AG20443 (cell line): ENCODE measurements at places on chromosomes 5 and 9.
A peak's percentile ranks its signal among the peaks of the same experiment; 100 is the strongest.

- DNase-seq = no peak
Observed at GRCh38 chr9:71479621-71480020, 288.7 kb downstream of the CEMIP2 start.

DNA sequence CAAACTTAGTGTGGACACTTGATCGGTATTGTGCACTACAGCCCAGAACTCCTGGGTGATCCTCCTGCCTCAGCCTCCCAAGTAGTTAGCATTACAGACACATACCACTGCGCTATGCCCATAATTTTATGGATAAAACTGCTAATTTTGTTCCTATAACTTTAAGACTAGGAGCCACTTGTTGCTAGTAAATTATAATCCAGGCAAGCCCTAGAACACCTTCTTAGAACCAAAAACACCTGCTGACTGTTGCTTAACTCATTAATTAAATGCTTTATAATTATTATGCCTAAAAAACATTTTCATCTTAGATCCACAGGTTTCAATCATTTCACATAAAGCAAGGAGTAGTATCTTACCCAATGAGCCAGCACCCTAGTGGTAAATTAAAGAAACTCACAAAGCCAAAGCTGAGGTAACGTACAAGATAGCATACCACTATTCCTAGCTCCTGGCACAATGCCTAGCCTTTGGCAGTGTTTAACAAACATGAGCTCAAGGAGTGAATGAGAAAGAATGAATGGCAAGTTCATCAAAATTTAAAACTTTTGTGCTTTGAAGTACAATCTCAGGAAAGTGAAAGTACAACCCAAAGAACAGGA lies 5.4 kb downstream of the MRPS27 start:
- DNase-seq = no peak

DNA sequence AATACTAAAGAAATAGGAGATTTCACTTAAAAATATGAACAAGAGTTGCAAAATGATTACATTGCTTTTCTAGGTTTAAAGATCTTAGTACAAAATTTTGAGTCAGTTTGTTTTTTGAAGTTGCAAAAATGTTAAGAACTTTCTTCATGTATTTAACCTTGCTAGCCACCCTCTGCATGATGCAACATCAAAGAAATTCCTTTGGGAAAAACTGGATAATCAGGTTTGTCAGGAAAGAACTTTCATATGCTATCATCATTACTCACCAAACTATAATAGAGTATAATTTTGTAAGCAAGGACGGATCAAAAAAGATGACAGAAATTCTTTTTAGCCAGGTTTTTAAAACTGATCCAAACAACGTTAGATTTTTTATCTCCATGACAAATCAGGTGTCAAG lies 116.9 kb upstream of the MRPS30 start:
- DNase-seq = no peak

- no peak for DNase-seq
Observed at GRCh38 chr9:104983491-104983890, 55.5 kb upstream of the ABCA1 start.

GRCh38 chr5:178206166-178207101 lies 2.1 kb downstream of the HNRNPAB start:
- no peak for DNase-seq

DNA sequence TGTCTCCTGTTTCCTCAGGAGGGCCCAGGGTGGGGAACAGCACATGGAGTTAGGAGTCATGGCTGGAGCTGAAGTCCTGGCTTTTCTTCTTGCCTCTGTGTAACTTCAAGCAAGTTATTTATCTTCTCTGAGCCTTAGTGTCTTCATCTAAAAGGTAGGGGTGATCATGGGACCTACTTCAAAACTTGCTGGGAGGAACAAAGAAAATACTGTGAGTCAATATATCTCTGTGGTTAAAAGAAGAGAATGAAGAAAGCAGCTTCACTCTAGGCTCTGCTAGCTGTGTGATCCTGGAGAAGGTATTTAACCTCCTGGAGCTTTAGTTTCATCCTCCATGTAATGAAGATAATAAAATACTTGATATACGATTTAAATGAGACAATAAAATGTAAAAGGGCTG lies 26.5 kb downstream of the AFAP1L1 start:
- no peak for DNase-seq

DNA sequence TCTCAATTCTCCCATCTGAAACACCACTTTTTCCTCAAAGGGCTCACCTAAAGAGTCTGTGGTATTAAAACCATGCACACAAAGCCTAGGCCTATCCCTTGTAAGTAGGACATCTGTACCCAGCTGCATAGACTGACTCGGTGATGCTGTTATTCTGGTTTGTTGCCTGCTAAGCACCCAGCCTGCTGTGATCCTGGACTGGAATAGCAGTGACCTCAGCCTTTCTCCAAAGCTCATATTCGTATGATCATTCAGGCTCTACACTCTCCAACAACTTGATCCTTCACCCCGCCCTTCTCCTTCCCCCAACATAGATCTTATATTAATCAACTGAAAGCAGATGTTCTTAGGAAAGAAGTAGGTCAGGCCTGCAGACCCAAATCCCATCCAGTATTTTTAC lies 81.4 kb upstream of the WWC1 start:
- peak; percentile 63 for DNase-seq

DNA sequence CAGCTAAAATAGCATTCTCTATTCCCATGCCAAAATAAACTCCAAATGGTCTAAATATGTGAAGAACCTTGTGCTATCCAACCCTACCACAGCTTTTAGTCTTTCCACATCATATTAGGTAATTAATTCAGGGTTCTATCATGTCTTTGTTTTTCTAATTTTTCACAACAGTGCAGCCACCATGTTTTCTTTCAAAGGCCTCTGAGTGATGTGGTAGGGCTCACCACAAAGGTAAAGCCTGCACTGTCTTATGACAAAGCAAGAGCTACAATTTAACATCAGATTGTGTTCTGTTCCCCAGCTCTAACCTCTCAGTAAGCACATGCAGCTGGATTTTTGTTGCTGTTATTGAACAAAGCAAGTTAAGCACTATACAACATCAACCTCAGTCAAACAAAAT lies 52.4 kb downstream of the MEF2C start:
- no peak for DNase-seq

DNA sequence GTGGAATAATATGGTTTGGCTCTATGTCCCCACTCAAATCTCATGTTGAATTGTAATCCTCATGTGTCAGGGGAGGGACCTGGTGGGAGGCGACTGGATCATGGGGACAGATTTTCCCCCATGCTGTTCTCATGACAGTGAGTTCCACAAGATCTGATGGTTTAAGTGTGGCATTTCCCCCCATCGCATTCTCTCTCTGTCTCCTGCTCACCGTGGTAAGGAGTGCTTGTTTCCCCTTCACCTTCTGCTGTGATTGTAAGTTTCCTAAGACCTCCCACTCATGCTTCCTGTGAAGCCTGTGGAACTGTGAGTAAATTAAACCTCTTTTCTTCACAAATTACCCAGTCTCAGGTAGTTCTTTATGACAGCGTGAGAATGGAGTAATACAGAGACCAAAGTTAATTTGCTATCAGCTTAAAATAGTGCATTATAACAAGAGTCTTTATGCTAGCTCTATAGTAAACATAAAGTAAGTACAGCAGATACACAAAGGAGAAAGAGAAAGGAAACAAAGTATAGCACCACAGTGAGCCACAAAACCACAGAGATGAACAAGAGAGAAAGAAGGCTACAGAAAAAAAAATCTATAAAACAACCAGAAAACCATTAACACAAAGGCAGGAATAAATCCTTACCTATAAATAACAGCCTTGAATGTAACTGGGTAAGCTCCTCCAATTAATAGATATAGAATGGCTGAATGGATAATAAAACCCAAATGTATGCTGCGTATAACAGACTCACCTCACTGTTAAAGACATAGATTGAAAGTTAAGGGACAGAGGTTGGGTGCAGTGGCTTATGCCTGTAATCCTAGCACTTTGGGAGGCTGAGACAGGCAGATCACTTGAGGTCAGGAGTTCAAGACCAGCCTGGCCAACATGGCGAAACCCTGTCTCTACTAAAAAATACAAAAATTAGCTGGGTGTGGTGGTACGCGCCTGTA lies 39.7 kb downstream of the RAPGEF6 start:
- DNase-seq = no peak

DNA sequence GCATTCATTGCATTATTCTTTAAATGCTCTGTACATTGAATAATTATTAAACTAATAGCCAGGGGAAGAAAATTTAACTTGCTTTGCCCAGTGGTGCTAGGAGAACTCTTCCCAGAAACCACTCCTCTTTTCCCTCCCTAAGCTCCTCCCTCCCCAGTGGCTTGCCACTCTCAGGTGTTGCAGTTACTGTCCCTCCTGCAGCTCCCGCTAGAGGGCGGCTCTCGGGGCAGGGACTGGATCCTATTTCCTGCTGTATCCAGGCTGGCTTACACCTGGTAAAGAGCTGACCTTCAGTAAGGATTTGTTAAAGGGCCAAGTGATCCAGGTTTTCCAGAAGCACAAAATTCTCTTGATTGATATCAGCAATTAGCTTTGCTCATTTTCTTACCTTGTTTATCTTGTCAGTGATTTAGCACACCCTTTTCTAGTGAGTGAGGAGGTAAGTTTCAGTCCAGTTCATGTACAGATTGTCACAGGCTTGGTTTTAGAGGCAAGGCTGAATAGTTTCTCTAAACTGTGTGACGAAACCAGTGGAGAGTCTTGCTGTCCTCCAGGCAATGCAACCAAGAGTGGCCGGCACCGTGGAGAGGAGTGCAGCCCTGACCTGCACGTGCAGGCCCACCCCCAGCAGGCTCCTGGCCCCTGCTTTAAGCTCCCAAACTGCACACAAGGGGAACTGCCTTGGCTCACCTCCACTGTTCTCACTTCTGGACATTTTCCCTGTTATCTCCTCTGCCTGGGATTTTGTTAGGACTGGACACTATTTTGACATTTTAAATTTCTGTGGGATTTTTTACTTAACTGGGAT lies 423.8 kb downstream of the SPOCK1 start:
- DNase-seq = peak; percentile 61

DNA sequence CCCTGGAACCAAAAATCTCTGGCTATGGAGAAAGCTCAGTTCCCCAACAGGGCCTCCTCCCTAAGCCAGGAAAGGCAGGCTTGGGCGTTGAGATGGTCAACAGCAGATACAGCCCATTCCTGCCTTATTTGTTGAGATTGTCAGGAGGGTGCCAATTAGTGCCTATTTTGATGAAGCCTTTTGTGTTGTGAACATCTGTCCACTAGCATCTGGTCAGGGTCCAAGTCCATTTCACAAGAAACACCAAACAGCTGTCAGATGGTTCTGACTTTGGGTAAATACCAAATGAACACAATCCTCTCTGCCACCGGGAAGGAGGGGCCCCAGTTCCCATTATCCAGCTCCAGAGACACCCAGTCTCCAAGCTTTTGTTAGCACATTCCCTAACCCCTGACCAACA lies 19.9 kb downstream of the SEMA6A start:
- no peak for DNase-seq

DNA sequence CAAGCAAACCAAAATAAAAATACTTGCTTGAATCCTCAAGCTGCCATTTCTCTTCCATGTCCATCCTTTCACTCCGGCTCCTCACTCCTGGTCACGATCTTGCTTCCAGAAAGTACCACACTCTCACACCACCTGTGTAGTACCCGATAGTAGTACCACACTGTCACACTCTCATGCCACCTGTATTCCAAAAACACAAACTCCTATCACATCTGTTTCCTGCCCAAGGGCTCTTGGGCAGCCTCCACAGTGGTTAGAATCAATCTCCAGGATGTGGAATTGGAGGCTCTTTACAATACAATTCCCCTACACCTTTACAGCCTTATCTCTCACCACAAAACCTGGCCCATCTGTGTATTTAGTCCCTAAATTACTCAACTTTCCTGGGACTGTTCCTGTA lies 130.6 kb downstream of the GNAQ start:
- DNase-seq = no peak

DNA sequence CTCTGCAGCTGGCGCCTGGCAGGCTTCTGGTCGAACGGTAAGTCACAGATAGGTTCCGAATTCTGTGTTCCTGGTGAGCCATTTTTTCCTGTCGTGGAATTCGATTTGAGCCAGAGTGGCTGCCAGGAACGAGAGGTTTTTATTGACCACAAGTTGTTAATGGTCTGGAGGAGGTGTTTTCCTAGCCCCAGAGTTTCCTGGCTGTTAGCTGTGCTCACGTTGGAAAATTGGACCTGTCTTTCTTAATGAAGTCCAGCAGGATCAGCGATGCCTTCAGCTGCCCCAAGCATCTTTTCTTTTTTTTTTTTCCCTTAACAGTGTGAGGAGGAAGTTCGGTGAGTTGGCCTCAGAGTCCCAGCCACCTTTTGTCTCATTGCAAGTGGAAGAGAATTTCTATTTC lies 62.9 kb downstream of the COL5A1 start:
- DNase-seq = no peak

- DNase-seq = peak; percentile 88
Observed at GRCh38 chr5:143244000-143244736, 159.3 kb downstream of the NR3C1 start.

GRCh38 chr9:109026306-109026705 lies 13.0 kb upstream of the CTNNAL1 start:
- DNase-seq = no peak

DNA sequence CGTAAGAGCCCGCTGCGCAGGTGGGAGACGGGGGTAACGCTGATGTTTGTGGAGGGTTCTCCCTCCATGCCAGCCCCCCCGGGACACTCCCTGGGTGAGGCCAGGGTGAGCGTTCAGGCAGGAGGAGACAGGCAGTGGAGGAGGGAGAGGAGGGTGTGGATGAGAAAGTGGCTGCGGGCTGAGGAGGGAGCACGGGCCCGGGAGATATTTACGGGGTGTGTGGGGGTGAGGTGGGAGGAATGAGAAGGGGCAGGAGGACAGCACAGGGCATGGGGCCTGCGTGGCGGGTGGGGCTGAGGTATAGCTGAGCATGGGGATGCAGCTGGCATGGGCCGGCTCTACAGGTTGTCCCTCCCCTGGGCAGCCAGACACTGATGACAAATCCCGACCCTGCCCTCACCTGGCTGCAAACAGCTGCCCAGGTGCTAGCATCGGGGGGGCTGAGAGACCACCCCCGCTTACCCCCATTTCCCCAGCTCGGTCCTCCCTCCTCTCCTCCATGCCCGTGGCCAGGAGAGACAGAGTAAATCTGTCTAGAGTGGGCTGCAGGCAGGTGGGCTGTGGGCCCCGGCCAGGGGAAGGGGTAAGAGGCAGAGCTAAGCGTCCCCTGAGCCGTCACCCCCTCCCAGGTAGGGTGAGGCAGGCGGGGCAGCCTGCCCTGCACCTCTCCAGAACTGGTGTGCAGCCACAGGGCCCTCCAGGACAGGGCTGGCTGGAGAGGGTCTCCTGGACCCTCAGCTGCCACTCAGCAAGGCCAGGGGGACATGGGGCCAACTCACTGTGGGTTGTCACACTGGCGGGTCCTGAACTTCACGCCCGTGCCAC lies 79.2 kb downstream of the ZNF354C start:
- DNase-seq = no peak
